ENCODE measurements at places on chromosomes 3 and 15.

DNA sequence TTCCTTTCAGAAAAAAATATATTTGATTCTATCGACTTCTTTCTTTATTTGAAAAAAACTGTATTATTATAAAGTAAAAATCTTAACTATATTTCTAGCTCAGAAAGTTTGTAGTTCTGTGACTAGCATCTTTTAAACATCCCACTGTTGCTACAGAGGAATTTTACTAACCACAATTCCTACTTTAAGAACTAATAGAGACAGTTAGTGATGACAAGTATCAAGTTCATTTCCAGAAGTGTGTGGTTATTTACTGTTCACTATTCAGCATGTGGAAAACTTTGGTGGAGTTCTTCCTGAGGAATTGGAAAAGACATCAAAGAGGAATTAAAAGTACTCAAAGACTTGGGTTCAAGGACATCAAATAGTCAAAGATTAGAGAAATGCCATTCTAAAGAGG lies 524.1 kb upstream of the CBLB start:
- H3K27ac ChIP-seq = no peak overlapping the region
- no peaks in the 10 kb centered on the region for H3K36me3 ChIP-seq
- no peak overlapping the region for H3K4me3 ChIP-seq
- no peak for DNase-seq
- H3K4me1 ChIP-seq = peaks cover 3% of the 10 kb centered on the region
- no peaks in the 10 kb centered on the region for H3K27me3 ChIP-seq

DNA sequence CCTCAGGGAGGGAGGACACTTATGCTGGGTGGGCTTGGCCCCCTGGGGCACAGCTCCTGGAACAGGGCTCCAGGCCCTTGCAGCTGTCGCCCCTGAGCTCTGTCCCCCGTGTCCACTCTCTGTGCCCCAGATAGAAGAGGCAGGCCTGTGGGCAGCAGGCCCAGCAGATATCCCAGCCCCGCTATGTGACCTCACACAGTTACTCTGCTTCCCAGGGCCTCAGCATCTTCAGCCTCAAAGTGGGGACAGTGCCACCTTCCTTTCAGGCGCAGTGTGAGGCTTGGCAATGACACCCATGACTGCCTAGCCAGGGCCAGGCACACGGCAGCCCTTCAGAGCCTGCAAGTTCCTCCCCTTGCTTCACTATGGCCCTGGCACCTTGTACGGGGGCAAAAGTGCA lies 98.4 kb downstream of the IQSEC1 start:
- H3K27me3 ChIP-seq = peaks cover 5% of the 10 kb centered on the region
- peaks cover 3% of the 10 kb centered on the region for H3K36me3 ChIP-seq
- no peak overlapping the region for H3K4me3 ChIP-seq
- H3K27ac ChIP-seq = no peak overlapping the region
- peaks cover 13% of the 10 kb centered on the region for H3K4me1 ChIP-seq
- DNase-seq = no peak

GRCh38 chr3:63656786-63657185 lies 4.3 kb downstream of the SNTN start:
- no peak overlapping the region for H3K4me3 ChIP-seq
- H3K36me3 ChIP-seq = no peaks in the 10 kb centered on the region

DNA sequence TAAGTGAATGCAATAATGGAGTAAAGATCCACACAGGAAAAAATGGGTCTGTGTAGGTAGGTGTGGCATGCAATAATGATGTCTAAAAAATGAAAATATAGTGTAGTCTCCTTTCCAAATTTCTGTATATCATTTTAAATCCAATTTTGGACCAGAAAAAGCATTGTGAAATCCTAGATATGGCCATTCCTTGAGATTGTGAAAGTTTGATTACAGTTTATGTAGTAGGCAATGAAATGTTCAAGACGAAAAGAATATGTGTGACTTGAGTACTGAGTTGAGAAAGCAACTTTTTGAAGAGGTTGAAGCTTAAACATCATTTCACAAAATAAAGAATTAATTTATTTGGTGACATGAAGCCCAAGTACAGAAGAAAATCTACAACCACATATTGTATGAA lies 698.7 kb downstream of the EPHA3 start:
- H3K27me3 ChIP-seq = no peaks in the 10 kb centered on the region
- no peak overlapping the region for H3K27ac ChIP-seq
- DNase-seq = no peak

DNA sequence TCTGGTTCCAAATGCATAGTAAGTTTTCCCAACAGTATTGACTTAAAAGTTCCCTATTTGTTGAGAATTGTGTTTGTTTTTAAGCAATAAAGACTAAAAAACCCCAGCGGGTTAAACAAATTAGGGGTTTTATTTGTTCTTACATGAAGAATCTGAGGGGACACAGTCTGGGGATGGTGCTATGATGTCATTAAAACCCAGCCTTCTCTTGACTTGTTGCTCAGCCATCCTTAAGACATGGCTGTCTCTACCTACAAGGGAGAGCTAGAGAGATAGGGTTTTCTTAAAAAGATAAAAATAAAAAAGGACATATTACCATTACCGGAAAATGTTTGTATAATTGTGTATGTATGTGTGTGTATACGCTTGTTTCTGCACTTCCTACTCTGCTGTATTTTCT lies 11.7 kb upstream of the ARL14 start:
- no peak overlapping the region for H3K27ac ChIP-seq
- peaks cover 7% of the 10 kb centered on the region for H3K27me3 ChIP-seq
- no peak overlapping the region for H3K4me3 ChIP-seq
- no peaks in the 10 kb centered on the region for H3K4me1 ChIP-seq
- DNase-seq = no peak

Data from endothelial cell (in vitro differentiated cells).